Large intestine (tissue), 12 donors: ENCODE measurements at places on chromosomes 3 and 15. TPM values are rescaled to one million over a fixed set of nuclear protein-coding genes. Genes with fewer than 3 reads are reported as not detected.

Gene COLQ
- polyA plus RNA-seq = 4.7 TPM

Gene SLC25A36
- 112 TPM for polyA plus RNA-seq

Gene SNX22
- polyA plus RNA-seq = 2.7 TPM

Gene C3orf85
- 95.5 TPM for polyA plus RNA-seq

Gene MST1R
- 49.8 TPM for polyA plus RNA-seq

Gene C3orf49
- polyA plus RNA-seq = 0.33 TPM
